ENCODE measurements at places on chromosomes 2 and 18.

- peak; percentile 16 for DNase-seq
Observed at GRCh38 chr18:54147439-54147838, 77.0 kb downstream of the MBD2 start.

DNA sequence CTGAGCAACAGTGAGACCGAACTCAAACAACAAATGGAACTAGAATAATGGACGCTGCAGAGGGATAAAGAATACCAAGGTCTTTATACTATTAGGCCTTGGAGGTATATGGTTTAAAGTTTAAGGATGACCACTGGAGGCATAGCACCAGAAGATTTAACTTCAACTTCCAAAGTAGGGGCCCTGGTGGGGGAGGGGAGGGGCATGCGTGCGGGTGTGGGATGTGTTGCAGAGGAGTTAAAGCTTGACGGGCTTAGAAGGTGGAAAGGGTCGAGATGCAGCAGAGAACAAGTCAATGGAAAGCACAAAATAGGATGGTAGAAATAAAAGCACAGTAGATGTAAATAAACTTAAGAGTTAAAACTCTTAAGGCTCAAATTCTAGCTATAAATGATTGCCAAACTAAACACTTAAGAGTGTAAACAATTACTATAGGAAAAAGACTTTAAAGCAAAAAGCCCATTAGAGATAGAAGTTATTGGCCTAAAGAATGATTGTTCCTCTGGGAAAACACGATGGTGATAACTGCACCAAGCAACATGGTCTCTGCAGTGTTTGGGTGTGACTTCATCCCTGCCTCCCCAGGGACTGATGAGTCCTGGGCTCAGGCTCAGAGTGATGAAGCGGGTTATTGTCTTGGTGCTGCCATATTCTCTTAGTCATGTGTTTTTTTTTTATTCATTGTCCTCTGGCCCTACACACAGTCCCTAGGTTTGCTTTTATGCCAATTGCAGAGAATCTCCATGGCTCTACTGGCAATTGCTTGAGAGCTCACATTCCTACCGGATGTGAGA lies 13.0 kb downstream of the RRM2 start:
- no peak for DNase-seq

DNA sequence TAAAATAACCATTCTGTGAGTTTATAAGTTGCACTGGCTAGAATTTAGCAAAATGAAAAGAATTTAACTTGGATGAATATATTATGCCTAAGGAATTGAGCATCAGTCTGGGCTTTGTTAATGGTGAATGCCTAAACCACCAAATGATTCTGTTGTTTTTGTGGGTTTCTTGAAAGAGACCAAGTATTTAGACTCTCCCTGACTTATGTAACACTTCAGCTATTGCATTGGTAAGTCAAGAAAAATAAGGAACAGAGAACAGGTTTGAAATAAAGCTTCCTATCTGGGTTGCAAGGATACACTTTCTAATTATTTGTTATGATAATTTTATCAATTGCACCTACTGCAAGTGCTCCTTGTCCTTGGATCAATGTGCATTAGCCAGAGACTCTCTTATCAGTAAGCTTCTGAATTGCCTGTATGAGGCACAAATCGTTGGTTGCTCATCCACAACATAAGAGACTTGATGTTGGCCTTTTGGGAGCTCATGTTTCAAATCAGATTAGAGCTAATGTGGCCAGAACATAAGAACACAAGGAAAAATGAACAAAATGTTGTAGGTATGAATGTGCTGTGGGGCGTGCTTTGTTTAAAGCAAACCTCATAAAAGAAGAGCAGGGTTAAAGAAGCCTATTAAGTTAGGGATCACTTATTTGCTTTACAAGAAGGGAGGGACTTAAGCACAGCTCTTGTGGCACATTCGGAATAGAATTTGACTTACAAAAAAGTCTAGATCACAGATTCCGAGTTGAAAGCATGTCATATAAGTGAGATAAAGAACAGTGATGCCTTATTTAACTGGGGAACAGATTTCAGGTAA lies 37.2 kb downstream of the PRKCE start:
- DNase-seq, result no peak

DNA sequence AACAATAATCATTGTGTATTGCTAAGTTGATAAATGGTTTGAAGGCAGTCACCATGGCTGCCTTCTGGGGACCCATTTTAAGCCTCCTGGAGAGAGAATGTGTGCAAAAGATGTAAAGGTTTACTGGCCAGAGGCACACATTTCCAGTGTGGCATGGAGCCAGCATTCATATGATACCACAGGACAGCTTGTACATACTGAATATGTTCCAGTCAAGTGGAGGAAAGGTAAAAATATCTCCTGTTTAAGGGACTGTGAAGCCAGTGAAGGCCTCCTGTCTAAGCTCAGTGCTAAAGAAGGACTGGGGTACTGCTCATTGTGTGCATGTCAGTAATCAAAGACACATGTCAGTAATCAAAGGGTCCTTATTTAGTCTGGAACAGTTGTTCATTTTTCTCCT lies 119.2 kb downstream of the BABAM2 start:
- DNase-seq, result no peak

DNA sequence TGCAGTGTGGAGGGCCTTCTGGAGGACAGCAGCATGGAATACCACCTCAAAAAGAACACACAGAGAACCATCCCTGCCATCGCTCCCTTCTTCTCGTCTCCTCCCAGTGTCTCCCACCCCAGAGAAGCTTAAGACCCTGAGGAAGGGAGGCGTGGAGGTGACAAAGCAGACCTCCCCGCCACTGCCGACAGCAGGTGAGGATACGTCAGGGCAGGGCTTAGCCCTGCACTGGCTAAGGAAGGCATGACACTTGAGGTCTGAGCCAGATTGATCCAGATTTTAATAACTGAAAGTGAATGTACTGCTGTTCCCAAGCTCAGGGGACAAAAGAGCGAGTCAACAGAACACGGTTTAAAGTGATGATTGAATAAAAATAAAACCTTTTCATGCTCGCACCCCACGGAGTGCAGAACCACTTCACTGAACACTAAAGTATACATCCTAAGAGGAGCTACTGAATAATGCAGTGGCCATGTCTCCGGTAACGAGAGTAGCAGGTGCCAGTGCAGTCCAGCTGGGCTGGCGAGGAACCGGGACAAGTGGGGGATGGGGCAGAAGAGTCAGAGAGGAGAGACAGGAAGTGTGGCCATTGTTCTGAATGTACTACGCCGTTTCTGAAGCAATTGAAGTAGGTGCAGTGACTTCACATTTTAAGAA lies 391.0 kb downstream of the CDH2 start:
- no peak for DNase-seq

DNA sequence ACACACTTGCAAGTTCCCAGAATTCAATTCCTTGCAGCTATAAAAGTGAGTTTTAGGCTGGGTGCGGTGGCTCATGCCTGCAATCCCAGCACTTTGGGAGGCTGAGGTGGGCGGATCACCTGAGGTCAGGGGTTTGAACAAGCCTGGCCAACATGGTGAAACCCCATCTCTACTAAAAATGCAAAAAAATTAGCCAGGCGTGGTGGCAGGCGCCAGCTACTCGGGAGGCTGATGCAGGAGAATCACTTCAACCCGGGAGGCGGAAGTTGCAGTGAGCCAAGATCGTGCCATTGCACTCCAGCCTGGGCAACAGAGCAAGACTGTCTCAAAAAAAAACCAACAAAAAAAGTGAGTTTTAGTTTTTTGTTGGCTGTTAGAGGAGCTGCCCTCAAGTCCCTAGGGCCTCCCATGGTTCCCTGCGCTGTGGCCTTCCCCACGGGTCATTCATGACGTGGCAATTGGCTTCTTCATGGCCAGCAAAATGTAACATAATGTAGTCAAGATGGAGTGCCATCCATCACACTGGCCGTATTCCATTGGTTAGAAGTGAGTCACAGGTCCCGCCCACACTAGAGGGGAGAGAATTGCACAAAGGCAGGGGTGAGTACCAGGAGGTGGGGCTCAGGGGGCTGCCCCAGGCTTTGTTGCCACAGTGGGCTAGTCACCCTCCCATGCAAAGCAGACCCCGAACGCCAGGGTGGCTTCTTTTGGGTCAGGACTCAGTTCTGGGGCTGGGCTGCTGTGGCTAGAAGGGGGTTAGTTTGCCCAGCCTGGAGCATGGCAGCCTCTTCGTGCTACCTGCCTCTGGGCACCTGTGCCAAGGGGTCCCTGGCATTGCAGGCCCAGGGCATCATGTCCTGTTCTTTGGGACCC lies 37.7 kb upstream of the INHBB start:
- no peak for DNase-seq

- no peak for DNase-seq
Observed at GRCh38 chr2:71704688-71705087, 251.3 kb downstream of the DYSF start.

DNA sequence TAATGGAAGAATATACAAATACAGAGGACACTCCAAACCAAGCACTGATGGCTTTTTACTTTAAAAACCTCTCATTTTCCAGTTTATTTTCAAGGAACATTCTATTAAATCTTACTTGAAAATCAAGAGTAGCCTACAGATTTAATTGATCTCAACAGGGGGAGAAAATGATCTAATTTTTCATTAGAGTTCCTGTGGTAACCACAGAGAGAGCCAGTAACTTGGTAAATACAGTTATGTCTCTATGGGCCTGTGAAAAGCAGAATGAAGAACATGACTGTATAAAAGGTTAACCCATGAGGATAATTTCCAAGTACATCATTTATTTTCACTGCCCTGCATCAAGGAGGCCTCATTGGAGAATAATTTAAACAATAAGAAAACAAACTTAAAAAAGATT lies 39.8 kb upstream of the ITPRID2 start:
- no peak for DNase-seq

GRCh38 chr2:224209555-224210285 lies 170.6 kb upstream of the SERPINE2 start:
- DNase-seq, result no peak

Measured in activated T-helper 1 cell treated with anti-CD3 and anti-CD28 coated beads, Interleukin-12 subunit alpha, Interleukin-12 subunit beta, Interleukin-2, Interleukin-4 antibody, amounts not matched to agents 30 ng/mL and 10 ng/mL and 1 ng/mL, durations not matched to agents 14 hours and 24 hours and 36 hours (primary cell).